ENCODE measurements at places on chromosomes 16 and 17.

- no peak for DNase-seq
These were observed 14.7 kb downstream of the TXNDC11 start for GRCh38 chr16:11727796-11728543.

DNA sequence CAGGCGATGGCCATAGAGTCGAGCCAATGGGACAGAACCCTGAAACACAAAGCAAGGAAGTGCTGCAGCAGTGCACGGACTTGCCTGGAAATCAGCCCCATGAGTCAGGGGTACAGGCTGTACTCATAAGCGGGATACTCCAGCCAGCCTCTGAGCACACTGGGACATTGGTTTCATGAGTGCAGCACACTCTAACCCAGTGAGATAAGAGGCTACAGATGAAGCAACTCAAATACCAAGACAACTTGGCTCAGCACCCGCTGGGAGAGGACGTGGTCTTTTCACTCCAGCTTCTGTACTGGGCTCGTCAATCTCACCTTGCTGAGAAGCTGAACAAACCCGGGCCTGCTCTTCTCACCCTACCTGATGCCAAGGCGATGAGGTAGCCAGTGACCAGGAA lies 98.2 kb downstream of the AXIN2 start:
- DNase-seq, result no peak

DNA sequence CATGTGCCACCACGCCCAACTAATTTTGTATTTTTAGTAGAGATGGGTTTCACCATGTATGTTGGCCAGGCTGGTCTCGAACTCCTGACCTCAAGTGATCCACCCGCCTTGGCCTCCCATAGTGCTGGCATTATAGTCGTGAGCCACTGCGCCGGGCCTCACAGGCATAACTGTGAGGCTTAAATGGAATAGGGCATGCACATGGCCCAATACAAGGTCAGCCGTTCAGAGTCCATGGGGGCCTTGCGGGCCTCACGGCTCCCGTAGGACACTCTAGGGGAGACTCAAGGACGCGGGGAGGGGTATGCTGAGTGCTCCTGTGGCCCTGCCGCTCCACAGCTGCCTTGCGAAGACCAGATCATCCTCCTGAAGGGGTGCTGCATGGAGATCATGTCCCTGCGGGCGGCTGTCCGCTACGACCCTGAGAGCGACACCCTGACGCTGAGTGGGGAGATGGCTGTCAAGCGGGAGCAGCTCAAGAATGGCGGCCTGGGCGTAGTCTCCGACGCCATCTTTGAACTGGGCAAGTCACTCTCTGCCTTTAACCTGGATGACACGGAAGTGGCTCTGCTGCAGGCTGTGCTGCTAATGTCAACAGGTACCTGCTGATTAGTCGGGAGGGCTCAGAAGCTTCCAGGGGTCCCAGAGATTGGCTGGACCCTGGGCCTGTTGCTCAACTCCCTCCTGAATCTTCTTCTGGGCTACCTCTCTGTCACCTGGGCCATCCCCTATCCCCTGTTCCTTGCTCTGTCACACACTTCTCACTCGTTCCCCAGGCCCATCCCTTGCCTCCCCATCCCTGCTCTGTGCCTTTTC lies 12.3 kb downstream of the NR1D1 start:
- DNase-seq, result no peak

GRCh38 chr16:74309789-74310781 lies 13.5 kb downstream of the PSMD7 start:
- DNase-seq, result peak; percentile 28

DNA sequence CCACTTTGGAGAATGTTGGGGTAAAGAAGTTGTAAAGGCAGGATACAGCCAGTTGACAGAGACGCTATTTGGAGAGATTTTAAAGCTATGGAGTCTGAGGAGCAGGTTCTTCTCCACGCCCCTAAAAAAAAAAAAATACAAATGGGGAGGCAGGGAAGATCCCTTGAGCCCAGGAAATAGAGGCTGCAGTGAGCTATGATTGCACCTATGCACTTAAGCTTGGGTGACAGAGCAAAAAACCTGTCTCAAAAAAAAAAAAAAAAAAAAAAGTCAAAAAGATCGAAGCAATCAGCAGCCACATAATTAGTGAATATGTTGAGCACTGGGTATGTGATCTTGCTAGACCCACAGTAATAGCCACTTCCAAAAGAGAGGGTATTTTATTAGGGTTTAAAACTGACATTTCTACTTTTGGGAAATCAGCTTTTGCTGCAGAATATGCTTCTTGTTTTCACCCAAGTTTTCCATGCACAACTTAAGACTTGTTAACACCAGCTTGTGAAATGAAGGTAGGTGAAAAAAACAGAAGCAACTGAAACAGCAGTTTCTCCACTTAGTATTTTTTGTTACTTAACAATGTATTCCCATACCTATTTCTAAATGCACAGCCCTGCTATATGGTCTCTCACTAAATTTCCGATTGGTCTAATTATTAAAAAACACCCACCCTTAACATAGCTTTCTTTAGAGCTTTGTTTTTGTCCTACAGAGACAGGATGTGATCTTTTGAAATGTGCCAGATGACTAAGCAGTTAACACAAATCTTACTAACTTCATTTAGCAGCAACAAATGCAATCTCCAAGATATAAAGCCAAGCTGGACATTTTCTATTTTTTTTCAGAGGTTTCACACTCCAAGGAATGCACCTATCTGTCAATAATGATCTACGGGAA lies 2.5 kb upstream of the ARL6IP1 start:
- DNase-seq, result no peak

DNA sequence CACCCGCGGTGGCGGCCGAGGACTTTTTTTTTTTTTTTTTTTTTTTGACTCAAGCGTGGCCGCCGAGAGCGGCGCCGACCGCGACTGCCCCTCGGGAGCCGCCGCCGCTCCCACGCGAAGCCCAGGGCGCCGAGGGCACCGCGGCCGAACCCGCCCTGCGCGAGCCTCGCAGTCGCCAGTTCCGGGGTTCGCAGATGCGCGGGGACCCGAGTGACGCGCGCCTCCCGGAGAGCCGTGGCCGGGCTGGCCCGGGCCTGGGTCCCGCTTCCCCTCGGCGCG lies 1.1 kb downstream of the METRNL start:
- no peak for DNase-seq

- no peak for DNase-seq
These were observed 22.1 kb downstream of the TRIM25 start for GRCh38 chr17:56891751-56892150.

DNA sequence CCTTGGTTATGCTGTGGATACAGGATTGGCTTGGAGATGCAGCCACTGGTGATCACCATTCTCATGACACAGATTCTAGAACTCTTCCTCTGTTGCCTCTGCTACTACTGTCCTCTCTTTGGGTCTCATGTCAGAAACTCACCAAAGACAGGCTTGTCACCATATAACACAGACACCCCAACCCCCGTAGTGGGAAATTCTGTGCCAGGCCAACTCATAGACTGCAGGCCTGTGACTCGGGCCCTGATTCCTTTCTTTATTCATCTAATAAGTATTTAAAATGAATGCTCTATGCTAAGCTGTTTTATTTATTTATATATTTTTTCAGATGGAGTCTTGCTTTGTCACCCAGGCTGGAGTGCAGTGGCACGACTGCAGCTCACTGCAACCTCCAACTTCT lies 9.5 kb downstream of the CYB5D2 start:
- no peak for DNase-seq

- no peak for DNase-seq
These were observed 8.0 kb downstream of the IGF2BP1 start for GRCh38 chr17:49005140-49005539.

DNA sequence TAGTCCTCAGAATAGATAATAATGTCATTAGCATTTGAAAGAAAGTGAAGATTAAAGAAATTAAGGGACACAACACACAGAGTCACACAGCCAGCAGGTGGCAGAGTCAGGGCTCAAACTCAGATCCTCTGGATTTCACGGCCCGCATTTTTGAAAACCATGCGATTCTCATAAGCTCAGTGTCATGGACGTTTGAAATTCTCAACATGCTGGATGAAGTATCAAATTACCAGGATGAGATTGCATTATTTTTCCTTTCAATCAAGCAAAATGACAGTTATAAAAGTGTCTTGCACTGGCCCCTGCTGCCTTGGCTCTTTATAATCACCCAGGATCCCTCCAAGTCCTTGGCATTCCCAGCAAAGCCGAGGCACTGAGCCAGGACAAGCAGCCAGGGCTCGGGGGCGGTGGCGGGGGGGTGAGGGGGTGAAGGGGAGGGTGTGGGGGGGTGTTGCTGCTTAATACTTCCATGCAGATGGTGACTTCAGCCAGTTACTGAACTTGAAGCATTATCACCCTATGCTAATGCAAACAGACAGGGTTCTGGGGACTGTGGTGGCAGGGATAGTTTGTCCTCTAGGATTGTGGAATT lies 6.6 kb upstream of the BMERB1 start:
- peak; percentile 1 for DNase-seq

DNA sequence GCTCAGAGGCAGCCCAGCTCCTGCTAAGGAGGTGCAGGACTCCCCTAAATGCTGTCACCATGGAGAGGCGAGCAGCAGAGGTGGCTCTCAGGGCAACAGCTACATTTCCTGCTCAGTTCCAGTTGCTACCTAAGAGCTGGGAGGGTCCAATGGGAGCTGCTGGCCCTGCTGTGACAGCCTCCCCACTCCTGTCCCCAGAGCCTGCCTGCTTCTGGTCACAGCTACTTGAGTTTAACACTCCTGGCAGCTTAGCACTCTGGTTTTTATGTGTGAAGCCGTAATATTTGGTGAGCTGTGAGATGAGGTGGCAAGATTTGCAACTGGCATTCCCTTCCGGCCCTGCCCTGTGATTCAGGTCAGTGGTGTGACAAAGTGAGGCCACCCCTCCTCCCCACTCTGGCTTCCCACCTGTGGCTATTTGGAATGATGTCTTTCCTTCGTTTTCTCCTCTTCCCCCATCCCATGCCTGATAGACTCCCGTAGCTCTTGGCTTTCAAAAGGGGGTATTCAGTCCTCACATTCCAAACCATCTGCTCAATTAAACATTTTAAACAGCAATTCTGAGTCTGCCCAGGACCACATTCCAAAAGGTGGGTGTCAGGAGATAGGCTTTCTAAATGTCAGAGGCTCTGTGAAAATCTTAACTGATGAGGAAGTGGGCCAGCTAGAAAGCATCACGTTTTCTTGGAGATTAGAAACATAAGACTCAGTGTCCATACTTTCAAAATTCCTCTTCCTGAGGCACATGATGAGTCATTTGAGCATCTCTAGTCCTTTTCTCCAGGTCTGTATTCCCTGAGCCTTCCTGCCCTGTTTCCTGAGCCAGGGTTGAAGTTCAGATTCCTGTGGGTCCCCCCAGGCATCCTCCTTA lies 42.6 kb upstream of the SKAP1 start:
- DNase-seq, result peak; percentile 63

DNA sequence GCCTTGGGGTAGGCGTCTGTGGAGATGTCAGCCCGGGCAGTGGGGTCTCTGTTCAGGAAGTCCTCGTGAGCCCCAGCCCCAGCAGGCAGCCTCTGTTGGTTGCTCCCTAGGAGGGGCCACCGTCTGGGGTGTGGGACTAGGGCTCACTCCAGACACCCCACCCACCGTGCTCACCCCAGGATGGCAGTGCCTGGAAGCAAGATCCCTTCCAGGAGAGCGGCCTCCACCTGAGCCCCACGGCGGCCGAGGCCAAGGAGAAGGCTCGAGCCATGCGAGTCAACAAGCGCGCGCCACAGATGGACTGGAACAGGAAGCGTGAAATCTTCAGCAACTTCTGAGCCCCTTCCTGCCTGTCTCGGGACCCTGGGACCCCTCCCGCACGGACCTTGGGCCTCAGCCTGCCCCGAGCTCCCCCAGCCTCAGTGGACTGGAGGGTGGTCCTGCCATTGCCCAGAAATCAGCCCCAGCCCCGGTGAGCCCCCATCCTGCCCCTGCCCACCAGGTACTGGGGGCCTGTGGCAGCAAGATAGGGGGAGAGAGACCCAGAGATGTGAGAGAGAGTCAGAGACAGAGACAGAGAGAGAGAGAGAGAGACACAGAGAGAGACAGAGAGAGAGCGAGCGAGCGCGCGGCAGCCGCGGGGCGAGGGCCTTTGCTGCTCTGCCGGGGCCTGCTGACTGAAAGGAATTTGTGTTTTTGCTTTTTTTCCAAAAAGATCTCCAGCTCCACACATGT lies 9.8 kb downstream of the NTHL1 start:
- no peak for DNase-seq

- no peak for DNase-seq
These were observed 38.1 kb downstream of the ZDHHC7 start for GRCh38 chr16:84973236-84973635.

DNA sequence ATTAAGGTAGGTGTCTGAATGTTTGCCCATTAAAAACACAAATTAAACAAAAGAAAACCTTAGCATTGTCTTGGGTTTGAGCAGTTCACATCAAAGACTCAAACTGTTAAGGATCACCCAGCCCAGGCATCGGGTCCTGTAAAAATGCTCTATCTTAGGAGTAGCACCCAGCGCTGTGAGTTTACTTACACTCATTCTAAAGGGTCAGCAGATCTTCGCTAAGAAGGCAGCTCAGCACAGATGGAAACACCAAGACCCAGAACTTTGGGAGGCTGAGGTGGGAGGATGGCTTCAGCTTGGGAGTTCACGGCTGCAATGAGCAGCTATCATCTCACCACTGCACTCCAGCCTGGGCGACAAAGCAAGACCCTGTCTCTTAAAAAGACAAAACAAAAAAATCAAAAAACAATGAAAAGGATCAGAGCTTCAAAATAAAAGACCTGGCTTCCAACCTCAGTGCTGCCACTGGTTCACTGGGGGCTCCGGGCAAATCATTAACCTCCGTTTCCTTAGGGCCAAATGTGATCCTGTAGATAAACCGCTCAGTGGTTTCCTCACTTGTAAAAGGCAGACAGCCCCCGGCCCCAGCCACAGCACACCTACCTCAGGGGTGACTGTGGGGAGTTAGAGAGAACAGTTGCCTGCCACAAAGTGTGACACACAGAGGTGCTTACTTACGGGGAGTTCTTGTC lies 11.1 kb downstream of the COG1 start:
- DNase-seq, result no peak

DNA sequence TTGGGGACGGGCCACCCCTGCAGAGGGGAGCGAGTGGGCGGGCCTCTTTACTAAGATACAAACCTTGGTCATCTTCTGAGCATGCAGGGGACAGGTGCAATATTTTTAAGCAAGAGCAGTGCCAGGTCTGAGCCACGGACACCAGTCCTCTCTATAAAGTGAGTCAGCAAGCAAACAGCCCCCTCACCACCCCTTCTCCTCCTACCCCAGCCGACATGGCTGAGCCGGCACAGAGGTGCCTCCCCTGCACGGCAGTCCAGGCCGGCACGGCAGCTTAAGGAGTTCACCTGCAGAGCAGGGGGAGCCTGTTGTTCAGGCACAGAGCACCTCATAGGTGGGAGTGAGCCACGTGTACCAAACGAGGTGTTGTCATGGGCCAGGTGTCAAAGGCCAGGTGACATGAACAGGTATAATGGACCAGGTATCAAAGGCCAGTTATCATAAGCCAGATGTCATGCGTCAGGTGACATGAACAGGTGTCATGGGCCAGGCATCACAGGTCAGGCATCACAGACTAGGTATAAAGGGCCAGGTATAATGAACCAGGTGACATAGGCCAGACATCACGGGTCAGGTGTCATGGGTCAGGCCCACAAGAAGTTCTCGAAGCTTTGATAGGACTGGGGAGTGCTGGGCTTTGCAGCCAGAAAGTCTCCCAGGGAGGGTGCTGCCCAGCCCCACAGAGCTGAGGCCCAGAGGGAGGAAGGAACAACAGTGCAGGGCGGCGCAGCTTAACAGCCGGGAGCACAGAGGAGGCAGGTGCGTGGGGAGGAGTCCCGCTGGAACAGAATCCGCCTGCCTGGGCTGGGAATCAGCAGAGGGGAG lies 42.6 kb upstream of the ZNF469 start:
- DNase-seq, result peak; percentile 42

All from DMS153 (cell line).